Effector CD8-positive, alpha-beta T cell (primary cell): ENCODE measurements at places on chromosomes 3 and 15.

GRCh38 chr3:129487183-129487867 is 41.1 kb upstream of the RHO start:
- DNase-seq: no peak

GRCh38 chr3:123791898-123792297 is 92.2 kb downstream of the MYLK start:
- no peak for DNase-seq

GRCh38 chr15:49290191-49290590 is 120.1 kb downstream of the GALK2 start:
- DNase-seq: no peak

- no peak for DNase-seq
Observed at GRCh38 chr15:75008221-75008625, 12.9 kb downstream of the SCAMP5 start.

DNA sequence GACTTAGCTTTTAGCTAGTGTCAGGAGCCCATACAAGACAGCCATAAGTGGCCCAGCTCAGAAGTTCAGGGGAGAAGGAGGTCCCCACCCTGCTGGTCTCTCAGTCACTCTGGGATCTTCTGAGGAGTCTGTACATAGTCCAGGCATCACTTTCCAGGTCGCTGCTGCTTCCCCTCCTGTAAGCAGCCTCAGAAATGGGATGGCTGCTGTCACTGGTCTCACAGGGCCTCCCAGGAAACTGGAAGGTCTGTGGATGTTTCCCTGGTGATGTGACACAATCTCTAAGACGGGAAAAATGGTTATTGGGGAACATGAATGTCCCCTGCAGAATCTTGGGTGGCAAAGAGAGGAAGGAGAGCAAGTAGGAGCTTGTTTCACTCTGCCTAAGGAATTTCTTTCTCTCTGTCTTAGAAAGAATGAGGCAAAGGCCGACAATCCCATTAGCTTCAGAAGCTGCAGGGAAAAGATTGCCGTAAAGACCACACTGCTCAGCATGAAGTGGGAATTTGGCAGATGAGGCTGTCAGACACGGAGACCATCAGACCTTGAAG is 43.2 kb upstream of the TNFAIP8L3 start:
- no peak for DNase-seq

GRCh38 chr3:139455206-139455605 is 21.1 kb downstream of the RBP2 start:
- no peak for DNase-seq

DNA sequence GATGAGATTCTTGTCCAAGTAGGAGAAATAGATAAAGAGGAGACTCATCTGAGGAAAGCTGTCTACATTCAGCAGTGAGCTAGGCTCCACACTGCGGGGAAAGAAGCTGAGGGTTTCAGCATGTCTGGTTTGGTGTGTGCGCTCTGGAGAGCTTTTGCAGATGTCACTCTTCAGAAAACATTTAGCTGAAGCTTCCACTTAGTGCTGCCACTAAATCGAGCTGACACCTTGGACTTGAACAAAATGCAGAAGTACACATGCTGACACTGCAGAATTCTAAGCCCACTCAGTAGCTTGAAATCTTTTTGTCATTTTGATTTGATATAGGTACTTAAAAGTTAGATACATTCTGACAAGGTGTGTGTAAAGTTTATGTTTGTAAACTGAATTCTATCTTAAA is 32.3 kb upstream of the CRTC3 start:
- DNase-seq: no peak

DNA sequence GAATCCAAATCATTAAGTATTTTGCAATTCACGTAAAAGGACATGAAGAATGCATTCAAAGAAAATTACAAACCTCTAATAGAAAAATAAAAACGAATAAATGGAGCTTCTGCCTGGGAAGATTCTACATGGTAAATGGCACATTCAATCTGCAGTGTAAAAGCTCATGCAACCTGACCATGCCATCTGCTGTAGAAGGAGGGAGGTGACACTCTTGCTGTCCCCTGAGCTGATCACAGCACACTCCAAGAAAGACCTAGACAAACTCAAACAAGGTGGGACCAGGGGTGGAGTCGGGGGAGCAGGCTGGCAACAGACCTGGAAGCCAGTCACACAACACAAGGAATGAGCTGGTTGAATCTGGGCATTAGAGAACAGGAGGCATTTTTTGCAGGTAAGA is 101.8 kb downstream of the BDH1 start:
- no peak for DNase-seq

GRCh38 chr3:66662894-66663293 is 162.1 kb upstream of the LRIG1 start:
- DNase-seq: no peak

DNA sequence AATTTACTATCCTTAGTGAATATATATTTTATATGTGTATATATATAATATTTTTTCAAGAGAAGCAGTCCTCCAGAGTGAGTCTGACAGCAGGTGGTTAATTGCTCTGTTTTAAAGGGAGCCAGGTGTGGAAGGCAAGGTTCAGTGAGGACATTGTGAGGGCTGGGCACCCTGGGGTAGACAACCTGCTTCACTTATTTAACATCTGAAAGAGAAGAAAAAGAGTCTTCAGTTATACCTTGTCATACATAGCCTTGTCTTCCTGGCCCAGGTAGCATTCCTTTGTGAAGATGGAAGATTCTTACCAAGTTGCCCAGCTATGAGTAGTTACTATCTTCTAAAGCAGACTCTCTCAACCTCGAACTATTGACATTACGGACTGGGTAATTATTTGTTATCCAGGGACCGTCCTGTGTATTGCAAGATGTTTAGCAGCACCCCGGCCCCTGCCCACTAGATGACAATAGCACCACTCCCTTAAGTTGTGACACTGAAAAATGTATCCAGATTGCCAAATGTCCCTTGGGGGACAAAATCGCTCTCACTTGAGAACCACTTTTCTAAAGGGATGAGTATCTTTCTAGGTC is 336.0 kb upstream of the TRIM42 start:
- no peak for DNase-seq

DNA sequence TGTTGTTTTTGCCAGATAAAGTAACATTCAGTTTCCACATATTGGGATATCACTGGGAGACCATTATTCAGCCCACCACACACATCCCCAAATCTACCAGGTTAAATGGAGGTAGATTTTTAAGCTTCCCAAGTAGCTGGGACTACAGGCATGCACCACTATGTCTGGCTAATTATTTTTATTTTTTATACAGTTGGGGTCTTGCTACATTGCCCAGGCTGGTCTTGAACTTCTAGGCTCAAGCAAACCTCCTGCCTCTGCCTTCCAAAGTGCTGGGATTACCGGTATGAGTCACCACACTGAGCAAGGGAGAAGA is 96.6 kb upstream of the CHD2 start:
- DNase-seq: no peak

DNA sequence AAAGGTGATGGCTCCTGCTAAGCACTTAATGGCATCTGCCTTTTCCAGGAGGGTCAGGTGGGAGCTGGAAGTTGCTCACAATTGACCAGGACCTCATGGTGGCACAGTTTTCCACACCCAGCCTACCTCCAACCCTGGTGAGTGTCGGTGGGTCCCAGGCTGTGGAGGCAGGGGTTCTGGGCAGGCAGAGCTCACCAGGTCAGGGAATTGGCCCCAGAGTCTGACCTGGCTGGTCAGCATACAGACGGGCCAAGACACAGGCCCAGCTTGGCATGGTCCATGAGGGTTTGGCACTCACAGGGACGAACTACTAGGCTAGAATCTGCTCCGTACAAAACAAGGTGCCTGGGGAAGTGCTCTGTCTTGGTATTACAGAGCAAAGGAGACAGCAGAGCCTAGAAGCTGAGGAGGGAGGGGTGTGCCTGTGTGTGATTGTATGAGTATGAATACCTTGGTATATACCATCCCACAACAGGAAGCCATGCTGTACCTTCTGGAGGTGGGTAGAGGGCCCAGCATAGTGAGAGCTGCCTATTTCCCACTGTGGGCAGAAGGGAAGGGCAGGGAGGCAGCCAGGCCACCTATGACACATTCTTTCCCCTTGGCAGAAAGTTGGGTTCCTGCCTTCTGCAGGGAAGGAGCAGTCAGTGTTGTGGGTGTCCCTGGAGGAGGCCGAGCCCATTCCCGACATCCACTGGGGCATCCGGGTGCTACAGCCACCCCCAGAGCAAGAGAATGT is 6.5 kb downstream of the APEH start:
- DNase-seq: no peak

DNA sequence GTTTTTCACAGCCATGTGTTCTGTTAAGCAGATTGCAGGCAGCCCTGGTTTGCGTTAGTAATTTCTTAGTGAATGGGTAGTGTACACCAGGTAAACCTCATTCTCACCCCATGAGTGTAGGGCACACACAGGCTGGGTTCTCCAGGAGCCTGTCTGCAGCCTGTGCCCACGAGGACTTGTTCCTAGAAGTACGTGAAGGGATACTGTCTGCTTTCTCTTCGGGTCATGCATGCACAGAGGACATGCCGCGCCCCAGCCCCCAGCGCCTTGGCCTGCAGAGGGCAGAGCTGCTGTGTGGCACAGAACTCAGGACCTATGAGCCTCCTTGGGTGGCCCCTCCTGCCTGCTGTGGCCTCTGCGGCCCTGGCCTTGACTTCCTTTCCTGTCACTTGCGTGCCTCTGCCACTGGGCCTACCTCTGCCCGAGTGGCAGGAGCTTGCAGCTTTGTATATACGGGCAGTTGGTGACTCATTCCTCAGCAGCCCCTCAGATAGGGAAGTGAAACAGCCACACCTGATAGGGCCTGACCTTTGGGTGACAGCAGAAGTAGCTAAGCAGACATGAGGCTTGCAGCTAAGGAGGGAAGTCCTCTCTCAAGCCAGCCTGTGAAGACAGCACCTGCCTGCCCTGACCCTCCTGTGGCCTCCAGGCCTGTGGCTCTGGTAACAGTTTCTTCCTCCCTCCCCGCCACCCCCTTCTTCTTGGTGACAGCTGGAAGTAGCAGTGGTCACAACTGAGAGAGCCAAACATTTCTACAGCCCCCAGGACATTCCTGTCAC is 19.5 kb downstream of the PPCDC start:
- no peak for DNase-seq

DNA sequence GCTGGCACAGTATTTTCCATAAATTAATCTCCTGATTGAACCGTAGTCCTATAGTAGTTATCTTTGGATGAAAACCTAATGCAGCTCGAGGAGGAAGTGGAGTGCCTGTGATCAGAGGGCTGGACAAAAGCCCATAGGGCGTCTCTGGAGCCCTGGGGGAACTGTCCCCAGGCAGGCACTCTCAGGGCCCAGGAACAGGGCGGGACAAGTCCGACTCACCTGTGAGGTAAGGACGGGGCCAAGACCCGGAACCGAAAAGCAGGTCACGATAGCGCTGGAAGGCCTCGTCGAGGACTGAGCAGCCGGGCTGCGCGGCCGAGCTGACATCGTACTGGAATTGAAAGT is 341 bp downstream of the HEXA start:
- DNase-seq: peak; percentile 45

- no peak for DNase-seq
Observed at GRCh38 chr3:84547971-84548970, 410.5 kb upstream of the CADM2 start.

GRCh38 chr3:34444137-34444536 is 645.7 kb downstream of the PDCD6IP start:
- no peak for DNase-seq

DNA sequence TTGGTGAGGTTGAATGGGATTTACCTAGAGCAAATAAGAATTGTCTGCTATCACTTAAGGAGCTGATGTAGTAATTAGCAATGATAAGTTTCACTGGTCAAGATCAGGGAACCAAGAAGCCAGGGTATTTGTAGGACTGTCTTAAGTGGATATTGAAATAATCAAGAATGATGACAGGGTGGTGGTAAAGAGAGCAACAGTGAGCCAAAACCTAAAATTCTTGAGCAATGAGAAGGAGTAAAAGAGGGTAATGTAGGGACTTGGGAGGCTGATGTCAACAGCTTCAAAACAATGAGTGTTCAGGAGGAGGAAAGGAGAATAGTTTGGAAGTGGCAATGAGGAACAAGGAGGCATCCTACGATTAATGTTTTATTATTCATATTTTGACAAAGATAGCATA is 31.5 kb upstream of the SLC2A2 start:
- no peak for DNase-seq

GRCh38 chr3:149435996-149436885 is 38.3 kb upstream of the TM4SF4 start:
- DNase-seq: no peak

- DNase-seq: no peak
Observed at GRCh38 chr3:141877911-141878310, 1.5 kb downstream of the ATP1B3 start.

DNA sequence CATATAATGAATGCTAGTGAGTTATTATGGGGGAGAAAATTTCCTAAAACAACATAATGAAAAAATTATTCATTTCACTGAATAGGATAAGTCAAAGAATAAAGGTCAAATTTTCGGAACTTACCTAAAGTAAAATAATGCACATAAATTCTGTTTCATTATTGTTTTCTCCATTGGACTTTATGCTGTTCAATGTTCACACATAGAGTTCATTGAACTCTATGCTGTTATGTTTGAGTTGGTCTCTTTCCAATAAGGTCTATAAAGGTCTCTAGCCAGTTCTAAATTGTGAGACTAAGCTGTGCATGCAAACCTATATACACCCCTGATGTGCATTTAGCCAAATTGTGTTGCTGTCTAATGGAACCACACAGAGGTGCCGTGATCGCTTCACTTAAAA is 28.5 kb upstream of the STT3B start:
- no peak for DNase-seq

DNA sequence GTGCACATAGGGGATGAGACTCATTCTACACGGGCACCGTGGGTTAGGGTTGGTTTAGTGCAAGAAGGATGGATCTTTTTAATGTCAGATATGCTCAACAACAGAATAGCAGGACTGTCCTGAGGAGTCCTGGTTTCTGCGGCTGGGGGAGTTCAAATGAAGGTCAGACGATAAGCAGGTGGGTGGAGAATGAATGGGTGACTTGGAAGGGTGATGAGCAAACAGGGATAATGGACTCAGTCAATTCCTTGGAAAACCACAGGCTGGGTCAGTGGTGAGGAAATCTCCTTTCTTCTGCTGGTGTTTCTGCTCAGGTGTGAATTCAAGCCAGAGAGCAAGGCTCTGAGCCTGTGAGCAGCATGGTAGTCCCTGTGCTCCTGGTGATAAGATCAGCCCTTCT is 59.9 kb downstream of the MESD start:
- no peak for DNase-seq
